AG10803 (cell line): ENCODE measurements at places on chromosomes 11 and 22.

GRCh38 chr11:103241574-103241973 lies 132.3 kb downstream of the DYNC2H1 start:
- DNase-seq: no peak

DNA sequence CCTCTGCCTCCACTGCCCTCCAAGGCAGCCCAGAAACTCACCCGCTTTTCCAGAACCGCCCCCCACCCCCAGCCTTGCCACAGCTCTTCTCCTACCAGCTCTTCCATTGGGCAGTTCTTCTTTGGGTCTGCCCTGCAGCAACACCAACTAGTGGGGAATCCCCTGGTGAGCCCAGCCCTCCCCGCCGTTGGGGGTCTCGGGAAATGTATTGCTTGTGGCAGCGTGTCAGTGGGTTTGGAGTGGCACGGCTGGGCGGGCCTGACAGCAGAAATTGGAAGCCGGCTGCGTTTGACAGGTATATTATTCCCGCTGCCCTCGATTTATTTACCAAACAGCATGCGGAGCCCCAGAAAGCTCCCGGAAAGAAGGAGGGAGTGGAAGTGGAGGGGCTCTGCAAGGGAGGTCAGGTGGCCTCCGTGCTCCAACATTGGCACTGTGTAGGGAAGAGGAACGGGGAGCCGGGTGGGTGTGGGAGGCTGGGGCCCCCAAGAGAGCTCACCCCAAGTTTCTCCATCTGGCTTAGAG lies 65.2 kb upstream of the NECTIN1 start:
- DNase-seq: no peak

- DNase-seq: no peak
Measured at GRCh38 chr11:116356451-116356850, 416.3 kb downstream of the BUD13 start.

DNA sequence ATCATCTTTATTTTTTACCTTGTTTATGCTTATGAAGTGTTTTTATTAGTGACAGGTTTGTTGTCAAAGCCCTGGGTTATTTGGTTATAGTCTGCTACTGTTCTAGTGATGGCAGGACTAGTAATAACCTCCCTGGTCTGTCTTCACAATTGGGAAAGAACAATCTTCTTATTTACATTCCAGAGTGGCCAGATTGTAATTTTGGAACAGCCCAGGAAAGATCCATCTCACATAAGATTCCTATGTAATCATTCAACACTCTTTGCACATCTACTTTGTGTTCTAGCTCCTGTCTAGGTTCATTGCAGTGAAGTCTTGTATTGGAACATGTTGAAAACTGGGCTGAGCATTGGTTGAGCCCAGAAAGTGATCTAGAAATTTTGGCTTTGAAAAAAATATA lies 63.8 kb downstream of the CYB5R2 start:
- DNase-seq: peak; percentile 70

GRCh38 chr11:12809864-12810567 lies 135.8 kb downstream of the TEAD1 start:
- no peak for DNase-seq

DNA sequence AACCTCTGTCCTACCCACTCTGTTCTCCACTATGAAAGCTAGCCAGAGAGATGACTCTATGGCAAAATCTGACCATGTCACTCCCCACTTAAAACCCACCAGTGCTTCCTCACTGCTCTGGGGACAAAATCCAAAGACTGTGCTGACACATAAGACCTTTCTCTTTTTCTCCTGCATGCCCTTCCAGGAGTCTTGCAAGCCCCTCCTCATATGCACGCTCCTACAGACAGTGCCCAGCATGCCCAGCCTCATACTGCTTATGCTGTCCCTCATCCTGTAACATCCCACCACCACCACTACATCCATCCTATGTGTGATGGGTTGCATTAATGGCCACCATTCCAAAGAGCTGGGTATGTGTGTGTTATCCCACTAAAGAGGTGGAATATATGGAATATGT lies 118.3 kb downstream of the BUD13 start:
- DNase-seq: no peak

DNA sequence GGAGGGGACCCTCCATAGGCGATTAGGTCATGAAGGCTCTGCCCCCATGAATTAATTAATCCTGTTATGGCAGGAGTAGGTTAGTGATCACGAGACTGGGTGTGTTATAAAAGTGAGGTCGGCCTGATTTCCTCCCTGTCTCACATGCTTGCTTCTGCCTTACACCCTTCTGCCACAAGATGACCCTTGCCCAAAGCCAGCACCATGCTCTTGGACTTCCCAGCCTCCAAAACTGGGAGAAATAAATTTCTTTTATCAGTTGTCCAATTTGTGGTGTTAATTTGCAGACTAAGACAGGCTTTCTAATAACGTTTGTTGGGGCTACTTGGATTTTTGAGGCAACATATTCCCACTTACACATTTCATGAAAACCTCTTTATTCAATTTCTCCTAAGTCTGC lies 23.4 kb upstream of the ALDH3B2 start:
- no peak for DNase-seq

DNA sequence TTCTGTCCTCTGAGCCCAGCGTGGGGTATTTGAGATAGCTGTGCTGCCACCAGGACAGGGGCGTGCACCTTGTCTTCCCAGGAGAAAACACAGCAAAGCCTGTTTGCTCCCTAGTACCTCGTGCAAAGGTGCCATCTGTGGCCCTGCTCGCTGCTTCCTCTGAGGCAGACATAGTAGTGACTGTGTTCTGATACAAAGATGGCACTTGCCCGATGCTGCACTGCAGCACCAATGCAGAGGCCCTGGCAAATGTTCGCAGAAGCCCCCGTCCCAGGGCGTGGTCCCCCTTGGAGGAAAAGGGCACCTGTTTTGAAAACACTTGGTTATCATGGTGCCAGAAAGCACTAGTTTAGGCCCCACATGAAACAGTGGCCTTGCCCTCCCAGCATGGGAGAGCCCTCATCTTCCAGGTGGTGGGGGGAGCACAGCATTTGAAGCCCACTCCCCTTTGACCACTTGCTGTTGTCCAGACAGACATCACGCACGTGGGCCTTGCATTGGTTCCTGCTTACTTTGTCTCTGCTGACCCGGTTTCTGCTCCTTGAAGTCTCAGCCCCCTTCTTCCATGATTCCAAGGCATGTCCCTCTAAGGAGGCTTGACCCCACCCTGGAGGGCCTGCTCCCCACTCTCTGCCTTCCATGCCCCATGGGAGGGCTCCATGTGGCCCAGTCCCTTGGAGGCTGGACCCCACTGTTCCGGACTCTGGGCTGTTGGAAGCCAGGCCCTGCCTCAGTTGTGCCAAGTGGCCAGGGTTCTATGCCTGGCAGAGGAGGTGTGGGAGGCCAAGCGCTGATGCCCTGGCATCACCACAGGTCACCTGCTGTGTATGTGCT lies 109.4 kb downstream of the KCNQ1OT1 start:
- no peak for DNase-seq

DNA sequence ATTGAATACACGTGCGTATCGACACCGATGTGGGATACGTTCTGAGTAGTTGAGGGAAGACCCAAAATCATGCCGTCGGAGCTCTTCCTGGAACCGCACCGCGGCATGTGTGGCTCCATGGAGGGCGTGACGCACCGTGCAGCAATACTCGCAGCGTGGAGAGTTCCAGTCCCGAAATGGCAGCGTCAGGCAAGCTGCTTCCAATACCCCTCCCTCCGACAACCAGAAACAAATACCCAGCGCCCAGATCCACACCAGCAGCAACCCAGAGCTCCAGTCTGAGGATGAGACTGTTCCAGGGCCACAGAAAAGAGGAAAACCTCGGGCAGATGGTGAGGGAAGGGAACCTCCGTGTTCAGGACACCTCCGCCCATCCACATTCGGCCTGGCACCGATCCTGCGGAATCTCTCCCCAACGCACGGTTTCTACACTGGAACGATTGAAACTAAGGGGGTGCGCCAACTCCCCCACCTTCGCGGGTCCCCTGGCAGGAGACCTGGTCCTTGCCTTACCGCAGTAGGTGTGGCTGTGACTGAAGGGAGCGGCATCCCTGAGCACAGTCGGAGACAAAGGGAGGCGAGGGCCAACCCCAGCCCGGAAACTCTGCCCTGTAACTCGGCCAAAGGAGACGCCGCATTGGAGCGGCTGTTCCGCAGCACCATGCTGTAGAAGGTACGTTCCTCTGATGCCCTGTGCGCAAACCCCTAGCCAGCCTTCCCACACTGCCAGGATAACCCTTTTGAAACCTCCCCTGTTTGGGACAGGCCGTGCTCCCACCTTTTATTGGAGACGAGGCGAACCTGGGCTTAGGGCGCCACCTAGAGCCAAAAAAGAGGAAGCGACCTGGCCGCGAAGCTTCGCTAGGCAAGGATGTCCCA lies 28.2 kb downstream of the DBX1 start:
- DNase-seq: peak; percentile 50

DNA sequence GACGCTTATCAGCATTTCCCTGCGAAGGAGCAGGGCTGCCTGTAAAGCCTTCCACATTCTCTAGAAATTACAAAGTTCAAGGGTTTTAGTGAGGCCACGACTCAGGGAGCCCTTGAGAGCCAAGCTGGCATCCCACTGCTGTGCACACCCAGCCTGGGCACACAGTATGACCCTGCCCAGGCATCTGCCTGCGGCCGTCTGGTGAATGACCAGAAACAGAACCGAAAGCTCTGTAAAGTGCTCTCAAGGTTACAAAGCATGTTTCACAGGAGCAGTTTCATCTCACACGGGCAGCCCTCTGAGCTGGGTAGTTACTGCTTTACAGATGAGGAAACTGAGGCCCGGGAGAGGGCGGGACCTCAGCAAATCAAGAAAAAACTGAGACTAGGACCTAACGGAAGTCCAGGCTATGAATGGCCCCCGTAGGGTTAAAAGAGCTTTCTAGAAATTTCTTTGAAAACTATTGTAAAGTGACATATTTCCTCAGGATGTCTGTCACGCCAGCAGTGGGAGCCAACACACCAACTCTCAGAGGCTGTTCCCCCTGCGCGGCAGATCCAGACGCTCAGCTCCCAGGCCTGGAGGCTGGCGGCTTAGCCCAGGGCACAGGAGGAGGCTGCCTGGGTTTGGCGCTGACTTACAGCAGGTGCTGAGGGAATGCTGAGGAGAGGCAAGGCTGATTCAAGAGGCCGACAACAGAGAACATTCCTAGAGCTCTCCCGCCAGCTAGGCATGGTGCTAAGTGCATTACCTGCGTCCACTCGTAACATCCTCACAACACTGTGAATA lies 7.7 kb upstream of the TCF20 start:
- no peak for DNase-seq

GRCh38 chr11:86938900-86939880 lies 16.0 kb downstream of the FZD4 start:
- DNase-seq: peak; percentile 51
